SK-N-DZ (cell line): ENCODE measurements at places on chromosomes 16 and 17.

GRCh38 chr17:1365445-1366039 is 34.5 kb downstream of the YWHAE start:
- peak; percentile 77 for DNase-seq

GRCh38 chr17:42561897-42562387 is at the start of gene COASY:
COASY (plus strand) TSS chr17:42562148; CDS start chr17:42562623, 475 bp downstream.
- peak; percentile 99 for DNase-seq

DNA sequence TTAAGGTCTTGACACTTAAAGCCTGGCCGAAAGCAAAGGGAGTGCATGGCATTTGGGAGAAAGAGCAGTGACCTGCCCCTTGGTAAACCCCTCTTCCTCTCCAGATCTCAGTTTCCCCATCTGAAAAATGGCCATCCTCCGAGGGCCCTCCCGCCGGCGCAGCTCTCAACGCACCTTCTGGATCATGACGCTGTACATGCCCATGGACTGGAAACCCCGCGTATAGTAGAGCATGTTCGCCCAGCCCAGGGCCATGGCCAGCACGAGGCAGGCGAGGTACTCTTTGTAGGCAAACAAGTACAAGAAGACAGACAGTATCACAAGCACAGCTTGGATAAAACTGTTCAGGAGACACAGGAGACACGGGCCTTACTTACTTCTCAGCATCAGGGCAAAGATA is 33.6 kb downstream of the TRPV3 start:
- no peak for DNase-seq

GRCh38 chr16:71885261-71885650 is 1.3 kb upstream of the ZNF821 start:
- no peak for DNase-seq

- no peak for DNase-seq
Measured at GRCh38 chr17:60888812-60889709, 211.4 kb downstream of the BCAS3 start.

DNA sequence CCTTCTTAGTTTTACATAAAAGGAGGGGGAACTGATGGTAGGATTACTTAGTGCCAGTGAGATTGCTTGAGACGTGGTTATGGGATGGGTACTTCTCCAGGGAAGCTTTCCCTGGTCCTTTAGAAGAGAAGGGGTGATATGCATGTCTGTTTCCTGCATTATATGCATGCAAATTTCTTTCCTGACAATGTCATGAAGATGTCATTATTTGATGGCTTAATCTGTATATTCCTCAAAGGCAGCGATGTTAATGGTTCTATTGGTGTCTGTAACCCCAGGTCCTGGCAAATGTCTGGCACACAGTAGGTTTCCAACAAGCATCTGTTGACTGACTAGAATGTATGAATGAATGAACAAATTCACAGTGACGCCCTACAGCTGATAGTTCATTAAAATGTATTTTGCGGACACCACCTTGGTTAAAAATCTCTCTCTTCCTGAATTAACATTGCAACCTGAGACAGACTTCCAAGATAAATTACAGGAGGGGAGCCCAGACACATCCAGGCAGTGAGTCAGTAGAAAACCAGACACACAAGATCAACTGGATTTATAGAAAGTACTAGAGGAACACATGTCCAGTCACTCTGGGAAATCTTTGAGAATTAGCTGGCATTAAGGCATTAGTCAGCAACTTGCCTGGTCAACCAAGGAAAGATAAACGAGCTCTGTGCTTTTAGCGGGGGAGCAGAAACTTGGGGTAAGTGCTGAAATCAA is 293.4 kb downstream of the XYLT1 start:
- peak; percentile 29 for DNase-seq

DNA sequence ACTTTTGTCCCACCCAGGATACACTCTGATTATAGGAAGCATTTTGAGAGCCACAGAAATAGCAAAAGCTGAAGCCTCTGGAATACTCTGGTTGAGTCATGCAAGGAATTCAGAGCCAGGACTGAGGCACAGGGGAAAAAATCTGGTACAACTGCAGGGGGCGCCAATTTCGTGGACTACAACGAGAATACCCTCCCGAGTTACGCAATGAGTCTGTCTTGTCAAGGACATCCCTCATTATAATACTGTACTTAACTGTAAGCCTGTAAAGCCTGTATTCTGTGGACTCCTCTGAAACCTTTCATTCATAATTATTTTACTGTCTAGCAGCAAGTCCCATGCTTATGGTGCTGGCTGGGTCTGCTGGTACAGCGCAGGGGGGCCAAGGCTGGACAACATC is 7.8 kb downstream of the HOXB1 start:
- DNase-seq = no peak
